ENCODE measurements at places on chromosomes 13 and 19.
A peak's percentile ranks its signal among the peaks of the same experiment; 100 is the strongest.

DNA sequence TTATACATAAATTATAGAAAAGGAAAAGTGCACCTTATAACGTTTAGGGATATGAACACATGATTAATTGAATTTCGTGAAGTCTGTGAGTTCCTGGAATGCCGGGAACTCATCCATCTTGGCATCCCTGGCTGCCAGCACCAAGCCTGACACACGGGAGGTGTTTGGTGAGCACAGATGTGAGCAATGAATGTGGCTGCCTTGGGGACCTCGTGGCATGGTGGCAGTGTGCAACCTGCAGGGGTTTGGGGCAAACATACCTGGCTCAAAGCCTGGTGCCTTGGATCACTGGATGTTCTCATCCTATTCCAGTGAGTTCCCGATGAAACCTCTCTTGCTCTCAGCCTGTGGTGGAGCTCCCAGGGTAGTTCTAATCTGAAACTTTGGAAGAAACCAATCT lies 10.4 kb upstream of the MAP2K2 start:
- DNase-seq: no peak

DNA sequence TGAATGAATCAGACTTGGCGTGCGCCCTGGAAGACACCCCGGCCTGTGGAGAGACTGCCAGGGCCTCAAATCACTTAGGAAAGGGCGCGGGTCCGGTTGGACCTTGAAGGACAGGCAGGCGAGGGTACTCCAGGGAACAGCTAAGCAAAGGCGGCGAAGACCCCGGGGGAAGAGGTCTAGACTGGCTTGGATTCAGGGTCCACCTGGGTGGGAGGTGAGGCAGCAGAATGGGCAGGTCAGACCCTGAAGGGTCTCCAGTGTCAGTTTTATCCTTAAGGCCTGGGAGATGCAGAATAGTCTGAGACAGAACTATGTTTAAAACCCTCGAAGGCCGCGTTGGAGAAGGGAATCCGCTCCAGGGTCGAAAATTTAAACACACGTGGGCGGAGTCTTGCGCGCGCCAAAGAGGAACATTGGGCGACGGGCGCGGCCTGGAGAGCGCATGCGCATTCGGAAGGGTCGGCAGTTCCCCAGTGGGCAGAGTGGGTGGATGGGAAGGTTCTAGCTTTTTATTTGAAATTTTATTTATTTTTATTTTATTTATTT lies 567 bp upstream of the SMG9 start:
- DNase-seq: peak; percentile 79

DNA sequence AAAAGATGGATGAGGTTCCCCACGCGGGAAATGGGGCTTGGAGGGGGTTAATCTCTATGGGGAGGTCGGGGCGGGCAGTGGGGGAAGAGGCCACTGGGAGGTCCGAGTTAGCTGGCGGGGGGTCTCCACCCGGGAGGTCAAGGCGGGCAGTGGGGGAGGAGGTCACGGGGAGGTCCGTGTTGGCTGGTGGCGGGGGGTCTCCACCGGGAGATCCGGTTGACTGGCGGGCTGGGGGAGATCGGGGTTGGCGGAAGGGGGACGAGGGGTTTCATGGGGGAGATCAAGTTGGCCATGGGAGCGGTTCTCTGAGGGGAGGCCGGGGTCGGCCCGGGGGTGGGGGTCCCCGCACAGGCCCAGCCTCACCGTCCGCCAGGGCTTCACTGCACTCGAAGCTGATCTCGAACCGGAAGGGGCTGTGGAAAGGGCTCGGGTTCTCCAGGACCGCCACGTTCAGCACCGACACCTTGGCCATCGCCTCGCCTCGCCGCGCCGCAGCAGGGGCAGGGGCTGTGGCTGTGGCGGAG lies 342 bp downstream of the ASF1B start:
- DNase-seq: no peak

GRCh38 chr19:52070496-52070895 lies 21.9 kb upstream of the ZNF432 start:
- DNase-seq: no peak

- DNase-seq: no peak
Measured at GRCh38 chr19:3457528-3458228, 22.6 kb downstream of the SMIM24 start.

DNA sequence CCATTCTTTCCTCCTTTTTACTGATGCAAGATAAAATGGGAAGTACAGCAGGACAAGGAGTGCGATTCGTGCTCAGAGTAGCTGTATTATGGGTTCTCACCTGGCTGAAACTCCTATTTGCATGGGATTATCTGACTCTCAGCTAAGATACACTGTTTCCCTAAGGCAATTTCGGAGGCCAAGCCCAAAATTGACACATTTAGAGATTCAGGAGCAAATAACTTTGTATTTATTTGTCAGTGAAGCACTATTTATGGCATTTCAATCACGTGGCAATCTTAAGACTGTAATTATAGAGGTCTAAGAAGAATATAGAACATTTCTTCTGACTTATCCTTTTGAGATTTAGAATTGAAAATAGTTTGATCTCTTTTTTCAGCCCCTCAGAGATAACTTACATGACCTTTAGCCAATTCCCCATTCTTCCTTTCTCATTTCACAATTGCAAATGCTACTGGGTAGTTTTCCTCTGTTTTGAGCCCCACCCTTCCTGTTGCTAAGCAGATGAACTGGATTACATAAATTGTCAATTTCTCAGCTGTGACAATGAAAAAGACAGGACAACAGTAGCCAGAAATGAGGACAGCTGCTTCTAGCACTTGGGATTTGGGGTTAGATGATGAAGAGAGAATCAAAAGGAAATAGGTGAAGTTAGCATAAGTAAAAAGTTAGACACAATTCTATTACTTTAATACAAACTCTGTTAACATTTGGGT lies 122.7 kb upstream of the FRY start:
- no peak for DNase-seq

GRCh38 chr19:33496038-33496895 lies 25.3 kb downstream of the PEPD start:
- DNase-seq: no peak

GRCh38 chr19:47275791-47276461 lies 1.2 kb downstream of the INAFM1 start:
- no peak for DNase-seq

DNA sequence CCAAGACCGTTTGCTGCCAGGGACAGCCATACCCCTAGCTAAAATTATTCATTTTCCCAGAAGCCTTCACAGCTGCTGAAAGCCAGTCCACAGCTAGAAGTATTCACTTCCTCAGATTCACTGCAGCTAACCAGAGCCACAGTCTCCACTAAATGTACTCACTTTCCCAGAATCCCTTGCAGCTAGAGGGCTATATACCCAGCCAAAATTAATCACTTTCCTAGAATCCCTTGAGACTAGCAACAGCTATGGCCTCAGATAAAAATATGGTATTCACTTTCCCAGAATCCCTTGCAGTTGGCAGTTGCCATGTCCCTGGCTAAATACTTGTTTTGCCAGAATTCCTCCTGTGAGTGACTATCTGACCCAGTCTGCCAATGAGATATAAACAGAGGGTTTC lies 13.8 kb upstream of the MEIS3 start:
- DNase-seq: no peak

DNA sequence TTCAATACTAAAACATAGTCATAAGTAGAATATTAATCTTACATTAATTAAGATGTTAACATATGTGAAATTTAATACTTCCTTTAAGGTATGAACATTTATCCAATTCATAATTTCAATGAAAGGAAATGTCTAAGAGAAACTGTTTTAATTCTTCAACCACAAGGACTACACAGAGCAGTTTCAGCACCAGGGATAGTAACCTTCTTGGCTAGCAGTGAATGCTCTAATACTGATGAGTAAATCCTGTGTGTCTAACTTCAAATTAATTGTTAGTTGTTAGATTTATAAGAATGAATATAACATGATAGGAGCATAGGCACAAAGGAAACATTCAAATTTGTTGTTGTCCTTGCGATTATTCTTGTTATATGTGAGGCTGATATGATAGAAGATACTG lies 15.6 kb upstream of the NBEA start:
- no peak for DNase-seq

DNA sequence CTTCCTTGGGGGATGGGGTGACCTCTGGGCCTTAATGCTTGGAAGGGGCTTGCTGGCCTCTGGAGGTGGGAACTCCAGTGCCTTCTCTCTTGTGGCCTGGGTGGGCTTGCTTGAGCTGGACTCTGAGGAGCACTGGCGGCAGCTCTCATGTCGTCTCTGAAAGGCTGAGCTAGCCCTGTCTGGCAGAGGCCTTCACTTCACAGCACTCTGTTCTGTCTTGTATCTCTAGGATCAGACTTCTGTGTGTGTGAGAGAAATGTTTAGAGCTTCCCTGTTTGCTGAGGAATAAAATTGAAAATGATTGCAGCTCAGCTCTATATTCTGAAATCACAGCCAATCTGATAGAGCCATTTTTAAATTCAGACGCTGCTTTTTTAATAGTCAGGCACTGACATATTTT lies 185.3 kb downstream of the KCNRG start:
- no peak for DNase-seq

Data from activated T-cell treated with anti-CD3 and anti-CD28 coated beads for 48 hours (primary cell).